ENCODE measurements at places on chromosomes 7 and 10.

- DNase-seq: peak; percentile 46
These were observed 33.3 kb downstream of the SRRM3 start for GRCh38 chr7:76234931-76235441.

DNA sequence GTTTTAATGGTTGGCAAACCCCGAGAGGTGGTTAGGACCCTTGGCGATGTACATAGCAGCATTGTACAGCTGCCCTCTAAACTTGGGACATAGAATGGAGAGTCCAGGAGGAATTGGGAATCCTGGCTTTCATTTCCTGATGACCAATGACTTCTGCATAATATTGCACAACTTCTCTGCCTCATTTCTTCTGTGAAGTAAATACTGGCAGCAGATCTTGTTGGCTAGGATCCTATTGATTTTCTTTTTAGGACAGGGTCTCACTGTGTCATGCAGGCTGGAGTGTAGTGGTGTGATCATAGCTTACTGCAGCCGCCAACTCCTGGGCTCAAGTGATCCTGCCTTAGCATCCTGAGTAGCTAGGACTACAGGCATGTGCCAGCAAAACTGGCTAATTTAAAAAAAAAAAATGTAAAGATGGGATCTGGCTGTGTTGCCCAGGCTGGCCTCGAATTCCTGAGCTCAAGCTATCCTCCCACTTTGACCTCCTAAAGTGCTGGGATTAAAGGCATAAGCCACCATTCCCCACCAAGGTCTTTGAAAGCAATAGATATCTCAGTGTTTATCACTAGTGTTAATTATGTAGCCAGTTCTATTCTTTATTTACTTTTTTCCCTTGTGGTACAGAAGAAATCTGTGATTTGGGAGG is 58.1 kb downstream of the PODXL start:
- no peak for DNase-seq

GRCh38 chr7:106255246-106255645 is 29.5 kb downstream of the NAMPT start:
- DNase-seq: no peak

DNA sequence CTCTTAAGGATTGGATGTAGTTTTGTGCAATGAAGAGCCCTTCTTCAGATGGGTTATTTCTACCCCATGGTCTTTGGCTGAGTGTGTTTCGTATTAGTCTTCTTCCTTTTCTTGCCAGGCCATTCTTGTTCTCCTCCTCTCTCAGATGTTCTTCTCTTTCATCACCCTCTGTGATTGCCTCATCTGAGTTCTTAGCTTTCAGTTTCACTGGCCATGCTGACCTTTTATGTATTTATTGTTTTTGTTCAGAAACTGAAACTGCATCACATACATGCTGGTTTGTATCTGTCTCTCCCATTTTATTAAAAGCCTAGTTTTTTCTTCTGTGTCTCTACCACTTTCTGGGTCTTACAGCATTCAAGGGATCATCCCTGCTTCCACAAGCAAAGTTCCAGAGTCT is 21.7 kb upstream of the PCGF5 start:
- no peak for DNase-seq

DNA sequence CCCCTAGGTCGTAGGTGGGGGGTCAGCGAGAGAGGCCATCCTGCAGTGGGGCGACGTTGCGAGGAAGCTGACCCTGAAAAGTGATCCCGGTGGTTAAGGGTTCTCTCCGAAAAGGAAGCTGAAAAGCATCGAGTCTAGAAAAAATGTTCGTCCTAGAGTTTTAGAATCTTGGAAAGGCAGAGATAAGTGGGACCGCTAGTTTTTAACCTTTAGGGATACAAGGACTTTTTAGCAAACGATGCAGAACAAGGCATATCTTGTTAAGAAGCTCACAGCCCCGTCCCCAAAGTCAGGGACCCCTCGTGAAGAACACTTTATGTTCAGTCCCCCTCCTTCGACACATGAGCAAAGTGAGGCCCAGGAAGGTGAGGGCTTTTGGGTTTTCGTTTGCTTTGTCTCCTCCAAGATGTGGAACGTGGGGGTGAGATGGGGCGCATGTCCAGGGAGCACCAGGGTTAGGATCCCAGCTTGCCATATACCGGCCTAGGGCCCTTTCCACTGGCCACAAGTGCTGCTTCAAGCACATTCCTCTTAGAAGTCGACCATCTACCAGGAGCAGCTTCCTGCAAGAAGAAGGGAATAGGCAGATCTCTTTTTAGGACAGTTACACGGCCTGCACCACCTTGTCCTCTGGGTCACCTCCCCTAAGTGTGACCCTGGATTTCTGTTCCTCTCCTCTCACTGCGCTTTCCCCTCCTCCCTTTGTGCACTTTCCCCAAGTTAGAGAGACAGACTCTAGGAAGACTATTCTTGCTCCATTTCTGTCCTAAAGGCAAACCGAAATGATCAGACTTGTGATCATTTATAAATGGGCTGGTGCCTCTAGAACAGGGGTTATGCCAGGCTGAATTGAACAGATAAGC is 969 bp downstream of the SLC35G1 start:
- no peak for DNase-seq

- DNase-seq: no peak
These were observed 29.9 kb upstream of the SMURF1 start for GRCh38 chr7:99173787-99174186.

- no peak for DNase-seq
These were observed 3.4 kb downstream of the PRKAG2 start for GRCh38 chr7:151873402-151873965.

- no peak for DNase-seq
These were observed 18.5 kb downstream of the AKR1B15 start for GRCh38 chr7:134567368-134567767.

DNA sequence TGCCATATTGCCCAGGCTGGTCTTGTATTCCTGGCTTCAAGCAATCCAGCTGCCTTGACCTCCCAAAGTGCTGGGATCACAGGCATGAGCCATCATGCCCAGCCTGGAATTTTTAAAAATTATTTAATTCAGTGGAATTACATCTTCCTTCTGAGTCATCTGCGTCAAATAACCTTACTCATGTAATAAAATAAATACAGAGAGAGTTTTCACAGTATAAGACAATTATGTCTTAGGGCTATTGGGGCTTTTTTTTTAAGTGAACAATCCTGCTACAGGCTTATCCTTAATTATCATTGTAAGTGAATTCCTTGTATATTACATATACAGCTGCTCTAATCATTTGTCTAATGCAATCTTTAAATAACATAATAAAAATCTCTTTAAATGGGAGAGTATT is 108.3 kb downstream of the MAPK8 start:
- no peak for DNase-seq

DNA sequence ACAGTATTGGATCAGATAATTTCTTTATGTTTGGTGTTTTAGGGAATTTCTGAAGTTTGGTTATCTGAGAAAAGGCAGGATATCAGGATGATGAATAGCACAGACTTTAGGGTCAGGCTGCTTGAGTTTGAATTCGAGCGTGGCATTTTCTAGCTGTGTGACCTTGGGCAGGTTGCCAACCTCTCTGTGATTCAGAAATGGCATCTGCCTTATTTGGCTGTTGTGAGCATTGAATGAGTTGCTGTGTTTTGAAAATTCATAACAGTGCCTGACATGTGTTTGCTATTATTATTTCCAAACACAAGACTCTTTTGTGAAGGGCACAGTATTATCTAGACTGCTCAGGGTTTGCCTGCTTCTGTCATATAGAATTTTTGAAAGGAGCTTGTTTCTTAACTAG is 66.9 kb downstream of the NXPH1 start:
- no peak for DNase-seq
